ENCODE measurements at places on chromosomes 6 and 20.

DNA sequence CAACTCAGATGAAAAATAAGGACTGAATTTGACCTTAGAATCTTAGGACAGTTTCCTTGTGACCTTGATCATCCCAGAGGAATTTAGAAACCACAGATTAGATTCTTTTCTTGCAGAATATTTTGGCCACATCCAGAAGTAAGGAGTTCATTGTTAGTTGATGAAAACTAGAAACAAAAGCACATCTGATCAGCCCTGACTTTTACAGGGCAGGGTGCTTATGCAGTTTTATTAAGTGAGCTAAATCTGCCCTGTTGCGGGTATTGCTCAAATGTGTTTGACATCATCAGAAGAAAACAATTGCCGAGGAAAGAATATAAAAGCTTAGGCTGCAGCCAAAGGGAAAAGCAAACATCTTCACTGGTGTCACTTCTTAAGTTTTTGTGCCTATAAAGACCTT, 100.8 kb downstream of the MTFR2 start:
- no peak overlapping the region for H3K4me3 ChIP-seq
- no peak overlapping the region for H3K27ac ChIP-seq
- H3K27me3 ChIP-seq = no peaks in the 10 kb centered on the region
- H3K36me3 ChIP-seq = no peaks in the 10 kb centered on the region

GRCh38 chr6:169620171-169621130, 81.4 kb downstream of the WDR27 start:
- no peak for DNase-seq
- no peak overlapping the region for H3K27ac ChIP-seq
- no peaks in the 10 kb centered on the region for H3K4me1 ChIP-seq
- H3K27me3 ChIP-seq = no peaks in the 10 kb centered on the region

GRCh38 chr20:63633732-63634131, 6.8 kb upstream of the GMEB2 start:
- no peaks in the 10 kb centered on the region for H3K27me3 ChIP-seq
- no peak overlapping the region for H3K4me3 ChIP-seq
- no peak overlapping the region for H3K27ac ChIP-seq
- DNase-seq = no peak

GRCh38 chr20:18166241-18166881, 28.7 kb downstream of the KAT14 start:
- DNase-seq = no peak
- no peak overlapping the region for H3K27ac ChIP-seq
- H3K27me3 ChIP-seq = no peaks in the 10 kb centered on the region
- H3K4me3 ChIP-seq = no peak overlapping the region

DNA sequence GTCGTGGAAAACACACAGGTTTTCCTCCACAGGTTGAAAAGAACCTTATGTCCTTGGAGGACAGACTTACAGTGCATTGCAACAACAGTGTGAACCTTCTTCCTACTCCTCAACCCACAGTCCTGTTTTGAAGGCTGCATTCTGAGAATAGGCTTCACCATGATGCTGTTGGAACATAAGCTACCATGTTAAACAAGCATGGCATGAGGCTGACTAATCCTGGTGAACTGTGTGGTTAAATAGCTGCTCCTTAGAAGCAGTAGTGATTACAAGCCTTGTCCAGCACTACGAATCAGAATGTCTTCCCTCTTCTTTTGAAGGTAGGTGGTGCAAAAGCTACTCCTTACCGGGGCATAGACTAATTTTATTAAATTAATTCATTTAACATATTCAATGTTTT, 368.5 kb upstream of the EPHA7 start:
- no peak for DNase-seq
- H3K4me3 ChIP-seq = no peak overlapping the region
- H3K27ac ChIP-seq = no peak overlapping the region
- no peaks in the 10 kb centered on the region for H3K4me1 ChIP-seq
- no peaks in the 10 kb centered on the region for H3K27me3 ChIP-seq

DNA sequence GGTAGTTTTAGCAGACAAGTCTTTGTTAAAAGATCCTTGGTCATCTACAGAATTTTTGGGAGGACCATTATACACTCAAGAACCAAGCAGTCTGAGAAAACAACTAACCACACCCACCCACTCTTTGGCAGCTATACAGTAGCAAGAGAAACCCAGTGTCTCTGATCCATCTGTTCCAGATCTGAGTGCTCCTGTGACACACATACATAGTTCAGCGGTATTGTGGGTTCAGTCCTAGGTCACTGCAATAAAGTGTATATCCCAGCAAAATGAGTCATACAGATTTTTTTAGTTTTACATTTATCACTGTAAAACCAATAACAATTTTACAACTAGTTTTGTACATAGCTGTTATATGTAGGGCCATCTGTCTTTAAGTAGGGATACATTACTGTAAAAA, 47.4 kb upstream of the PAK5 start:
- no peaks in the 10 kb centered on the region for H3K4me1 ChIP-seq
- no peaks in the 10 kb centered on the region for H3K27me3 ChIP-seq
- no peak overlapping the region for H3K27ac ChIP-seq
- DNase-seq = no peak

DNA sequence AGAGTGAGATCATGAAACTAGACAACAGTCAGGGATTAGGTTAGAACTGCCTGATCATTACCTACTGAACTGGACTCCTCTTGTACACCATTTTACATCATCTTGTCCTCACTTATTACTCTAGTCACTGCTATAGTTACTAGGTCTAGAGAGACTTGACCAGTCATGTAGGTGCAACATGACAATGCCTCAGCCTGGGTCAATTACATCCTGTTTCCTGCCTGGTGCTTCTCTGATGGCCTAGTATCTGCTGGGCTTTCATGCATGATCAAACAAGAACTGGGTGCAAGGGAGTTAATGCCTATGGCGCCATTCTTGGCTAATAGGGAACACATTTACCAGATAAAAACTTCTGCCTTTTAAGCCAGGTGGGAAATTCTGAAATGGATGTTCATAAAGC, 39.2 kb upstream of the MMS22L start:
- H3K4me1 ChIP-seq = no peaks in the 10 kb centered on the region
- H3K27me3 ChIP-seq = no peaks in the 10 kb centered on the region
- no peak overlapping the region for H3K27ac ChIP-seq
- H3K36me3 ChIP-seq = no peaks in the 10 kb centered on the region
- no peak overlapping the region for H3K4me3 ChIP-seq

DNA sequence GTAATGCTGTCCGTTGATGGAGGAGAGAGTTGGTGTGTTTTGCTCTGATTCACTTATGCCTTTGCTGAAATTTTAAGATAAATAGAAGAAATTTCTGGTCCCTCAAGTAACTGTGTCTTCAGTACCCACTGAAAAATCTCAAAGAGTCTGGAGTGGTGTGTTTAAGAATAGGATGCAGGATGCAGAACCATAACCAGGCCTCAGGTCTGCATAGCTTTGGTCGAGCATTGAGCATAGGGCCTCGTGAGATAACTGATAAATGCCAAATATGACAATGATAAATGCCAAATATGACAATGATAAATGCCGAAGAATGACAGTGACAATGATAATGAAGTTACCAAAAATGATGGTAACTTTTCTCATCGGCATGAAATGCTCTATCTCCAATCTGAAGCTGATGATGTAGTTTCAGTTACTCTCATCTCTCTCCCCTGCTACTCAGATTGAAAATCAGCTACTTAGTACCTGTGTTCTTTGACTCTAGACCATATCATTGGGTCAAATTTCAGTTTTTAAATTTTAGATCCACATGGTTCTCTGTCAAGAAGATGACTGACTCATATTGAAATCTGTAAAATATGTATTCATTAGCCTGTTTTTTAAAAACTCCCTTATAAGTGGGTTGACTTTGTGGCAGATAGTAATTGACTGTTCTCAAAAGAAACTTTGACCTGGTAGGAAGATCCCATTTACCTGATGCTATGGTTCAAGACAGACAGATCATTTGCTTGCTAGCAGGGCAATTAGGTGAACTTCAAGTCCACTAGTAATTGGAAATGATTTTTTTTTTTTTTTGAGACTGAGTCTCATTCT, 96.6 kb downstream of the SLC16A10 start:
- no peaks in the 10 kb centered on the region for H3K36me3 ChIP-seq
- H3K4me1 ChIP-seq = peaks cover 5% of the 10 kb centered on the region
- H3K27ac ChIP-seq = no peak overlapping the region
- DNase-seq = no peak
- no peaks in the 10 kb centered on the region for H3K27me3 ChIP-seq

- H3K4me3 ChIP-seq = no peak overlapping the region
- no peak overlapping the region for H3K27ac ChIP-seq
- no peaks in the 10 kb centered on the region for H3K4me1 ChIP-seq
- DNase-seq = no peak
- H3K27me3 ChIP-seq = no peaks in the 10 kb centered on the region
Observed at GRCh38 chr6:108873251-108873650, 25.0 kb downstream of the ARMC2 start.

GRCh38 chr20:36218380-36219064, 17.8 kb upstream of the AAR2 start:
- no peak for DNase-seq
- H3K27ac ChIP-seq = no peak overlapping the region
- no peak overlapping the region for H3K4me3 ChIP-seq
- H3K27me3 ChIP-seq = no peaks in the 10 kb centered on the region
- no peaks in the 10 kb centered on the region for H3K4me1 ChIP-seq

DNA sequence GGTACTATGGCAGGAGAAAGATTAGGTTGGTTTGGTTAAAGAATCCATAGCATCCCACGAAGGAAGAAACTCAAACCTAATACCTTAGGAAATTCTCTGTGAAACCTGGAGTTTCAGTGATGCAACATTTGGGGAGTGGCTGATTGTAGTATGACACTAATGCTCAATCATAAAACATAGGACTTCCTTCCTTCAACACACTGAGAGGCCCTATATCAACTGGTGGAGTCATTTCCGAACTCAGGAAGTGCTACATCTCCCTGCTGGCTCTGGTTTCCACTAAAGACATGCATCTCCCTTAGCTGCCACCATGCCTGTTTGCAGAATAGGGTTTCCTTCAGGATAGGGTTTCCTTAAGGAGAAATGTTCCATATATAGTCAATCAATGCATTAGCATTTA, 5.2 kb upstream of the MANEA start:
- H3K27ac ChIP-seq = no peak overlapping the region
- H3K36me3 ChIP-seq = no peaks in the 10 kb centered on the region
- DNase-seq = no peak
- no peaks in the 10 kb centered on the region for H3K27me3 ChIP-seq

DNA sequence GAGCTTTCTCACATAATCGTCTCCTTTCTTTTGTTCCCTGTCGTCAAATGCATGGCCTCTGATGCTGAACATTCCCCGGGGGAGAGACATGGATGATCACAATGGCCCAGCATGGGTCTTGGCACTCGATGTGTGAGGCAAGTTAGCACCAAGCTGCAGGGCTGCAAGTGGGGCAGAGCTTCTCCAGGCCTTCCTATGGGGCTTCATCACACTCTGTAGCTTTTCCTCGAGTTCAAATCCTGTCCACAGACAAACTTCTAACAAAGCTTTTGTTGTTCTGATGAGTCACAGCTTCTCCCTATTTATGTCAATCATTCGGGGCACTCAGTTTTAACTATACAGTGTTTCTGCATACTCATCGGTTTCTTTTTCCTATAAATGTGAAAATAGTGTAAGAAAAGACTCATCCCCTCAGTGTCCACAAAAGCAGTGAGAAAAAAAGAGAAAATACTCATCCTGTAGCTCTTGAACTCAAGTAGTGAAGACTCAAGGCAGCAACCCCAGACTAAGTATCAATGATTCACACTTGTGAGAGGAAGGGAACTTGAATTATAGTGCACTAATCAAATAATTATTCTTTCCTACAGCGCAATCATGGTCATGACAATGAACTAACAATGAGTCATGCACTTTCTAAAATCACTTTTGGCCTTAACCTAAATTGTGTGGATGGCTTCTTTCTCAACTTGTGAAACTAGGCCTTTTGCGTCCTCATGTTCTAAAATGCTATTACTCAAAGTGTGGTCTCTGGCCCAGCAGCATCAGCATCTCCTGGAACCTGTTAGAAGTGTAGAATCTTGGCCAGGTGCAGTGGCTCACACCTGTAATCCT, 68.4 kb upstream of the NOX3 start:
- no peaks in the 10 kb centered on the region for H3K36me3 ChIP-seq
- no peaks in the 10 kb centered on the region for H3K27me3 ChIP-seq
- no peaks in the 10 kb centered on the region for H3K4me1 ChIP-seq
- H3K27ac ChIP-seq = no peak overlapping the region
- no peak overlapping the region for H3K4me3 ChIP-seq

DNA sequence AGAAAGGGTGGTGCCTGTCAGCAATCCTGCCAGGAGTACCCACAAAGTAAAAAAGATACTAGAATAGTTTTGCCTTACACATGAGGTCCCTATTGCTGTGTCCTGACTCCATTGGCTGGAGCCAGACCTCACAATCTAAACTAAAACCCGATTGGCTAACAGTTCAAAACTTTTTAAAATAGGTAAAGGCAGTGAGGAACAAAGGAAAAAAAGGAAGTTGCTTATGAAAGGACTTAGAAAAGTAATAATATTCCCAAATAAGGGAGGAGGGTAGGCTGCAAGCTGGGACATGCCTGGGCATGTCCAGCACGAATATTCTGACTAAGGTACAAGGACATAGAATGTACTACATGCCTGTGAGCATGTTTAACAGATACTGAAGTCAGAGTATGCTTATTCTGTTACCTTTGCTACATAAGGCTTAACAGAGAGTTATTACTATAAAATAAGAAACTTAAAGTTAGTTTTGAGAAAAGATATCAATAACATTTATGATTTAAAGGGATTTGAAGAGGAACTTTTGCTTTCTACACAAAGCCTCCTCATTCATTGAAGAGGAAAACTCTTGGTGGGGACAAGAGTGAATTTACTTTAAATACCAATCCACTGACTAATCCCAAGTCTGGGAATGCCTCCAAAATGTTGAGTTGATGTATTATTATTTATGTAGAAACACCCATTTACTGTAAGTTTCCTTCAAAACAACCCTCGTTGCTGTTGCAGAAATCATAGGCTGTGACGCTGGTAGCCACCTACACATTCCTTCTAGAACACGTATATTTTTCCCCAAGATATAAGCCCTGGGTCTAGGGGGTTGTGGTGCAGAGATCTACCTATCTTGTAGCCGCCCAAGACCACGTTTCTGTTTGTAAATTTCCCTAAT, 8.2 kb upstream of the MTHFD1L start:
- H3K4me1 ChIP-seq = no peaks in the 10 kb centered on the region
- peak overlapping the region; percentile 35 for H3K27ac ChIP-seq
- H3K27me3 ChIP-seq = no peaks in the 10 kb centered on the region
- no peaks in the 10 kb centered on the region for H3K36me3 ChIP-seq
- H3K4me3 ChIP-seq = no peak overlapping the region

- H3K4me3 ChIP-seq = no peak overlapping the region
- H3K36me3 ChIP-seq = no peaks in the 10 kb centered on the region
- H3K4me1 ChIP-seq = no peaks in the 10 kb centered on the region
- DNase-seq = no peak
- H3K27ac ChIP-seq = no peak overlapping the region
- H3K27me3 ChIP-seq = no peaks in the 10 kb centered on the region
Observed at GRCh38 chr6:11495565-11496145, 41.9 kb upstream of the TMEM170B start.
